ENCODE measurements at places on chromosomes 3 and 15.

GRCh38 chr3:151147299-151147698, 55.7 kb downstream of the GPR171 start:
- no peak overlapping the region for H3K4me3 ChIP-seq
- no peak overlapping the region for H3K27ac ChIP-seq
- no peaks in the 10 kb centered on the region for H3K4me1 ChIP-seq
- no peaks in the 10 kb centered on the region for H3K36me3 ChIP-seq
- H3K27me3 ChIP-seq, result no peaks in the 10 kb centered on the region

DNA sequence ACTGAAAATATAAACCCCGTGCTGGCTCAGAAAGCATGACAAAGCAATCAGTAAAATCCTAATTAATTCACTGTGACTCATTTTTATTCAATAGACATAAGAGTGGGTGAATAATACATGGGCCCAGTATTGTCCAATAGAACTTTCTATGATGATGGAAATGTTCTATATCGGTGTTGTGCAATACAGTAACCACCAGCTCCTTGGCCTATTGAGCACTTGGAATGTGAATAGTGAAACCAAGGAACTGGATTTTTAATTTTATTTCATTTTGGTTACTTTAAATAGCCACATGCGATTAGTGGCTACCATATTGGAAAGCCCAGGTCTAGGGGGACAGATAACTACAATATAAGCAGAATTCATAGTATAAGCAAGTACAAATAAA, 69.8 kb upstream of the PPP2R3A start:
- H3K4me3 ChIP-seq, result no peak overlapping the region
- no peaks in the 10 kb centered on the region for H3K36me3 ChIP-seq
- no peaks in the 10 kb centered on the region for H3K27me3 ChIP-seq
- no peak for DNase-seq
- no peaks in the 10 kb centered on the region for H3K4me1 ChIP-seq

DNA sequence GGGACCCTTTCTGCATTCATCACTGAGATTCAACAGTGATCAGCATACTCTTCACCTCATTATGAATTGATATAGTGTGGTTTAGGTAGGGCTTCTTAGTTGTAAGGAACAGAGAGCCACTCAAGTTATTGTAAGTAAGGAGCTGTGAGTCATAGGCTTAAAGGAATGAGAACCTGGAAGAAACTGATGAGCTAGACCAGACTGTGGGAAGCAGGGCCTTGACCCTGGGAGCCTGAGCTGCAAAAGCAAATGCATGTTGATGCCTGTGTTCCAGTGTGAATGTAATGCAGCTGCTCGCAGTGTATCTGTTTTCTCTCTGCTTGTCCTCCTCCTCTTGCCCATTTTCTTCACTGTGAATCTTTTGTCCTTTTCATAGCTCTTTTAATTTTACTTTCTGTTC, 13.6 kb downstream of the ZKSCAN7 start:
- no peaks in the 10 kb centered on the region for H3K27me3 ChIP-seq
- no peak overlapping the region for H3K4me3 ChIP-seq
- H3K27ac ChIP-seq, result no peak overlapping the region
- no peaks in the 10 kb centered on the region for H3K4me1 ChIP-seq
- peaks cover 4% of the 10 kb centered on the region for H3K36me3 ChIP-seq

DNA sequence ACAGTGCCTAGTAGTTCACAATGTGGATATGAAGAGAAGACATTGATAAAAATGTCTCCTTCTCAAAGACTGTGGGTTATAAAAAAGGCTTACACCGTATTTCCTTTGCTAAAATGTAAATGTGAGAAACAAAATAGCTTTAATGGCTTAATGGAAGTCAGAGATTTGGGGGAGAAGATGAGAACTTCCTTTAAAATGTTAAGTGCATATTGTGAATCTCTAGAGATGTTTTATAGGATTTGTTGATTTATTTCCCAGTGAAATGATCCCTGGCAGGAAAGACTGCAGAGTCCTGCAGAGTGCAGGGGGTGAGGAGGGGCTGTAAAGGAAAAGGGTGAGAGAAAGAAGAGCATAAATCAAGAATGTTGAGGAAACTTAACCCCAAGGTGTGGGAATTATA, 305.1 kb downstream of the GAP43 start:
- no peaks in the 10 kb centered on the region for H3K36me3 ChIP-seq
- H3K27ac ChIP-seq, result no peak overlapping the region
- no peak for DNase-seq

- H3K36me3 ChIP-seq, result no peaks in the 10 kb centered on the region
- DNase-seq, result no peak
- peak overlapping the region; percentile 84 for H3K27ac ChIP-seq
Observed at GRCh38 chr3:69738315-69738714, 949 bp upstream of the MITF start.

GRCh38 chr15:76139368-76140073, 79.7 kb downstream of the TMEM266 start:
- no peaks in the 10 kb centered on the region for H3K36me3 ChIP-seq
- H3K27me3 ChIP-seq, result no peaks in the 10 kb centered on the region
- H3K27ac ChIP-seq, result no peak overlapping the region

DNA sequence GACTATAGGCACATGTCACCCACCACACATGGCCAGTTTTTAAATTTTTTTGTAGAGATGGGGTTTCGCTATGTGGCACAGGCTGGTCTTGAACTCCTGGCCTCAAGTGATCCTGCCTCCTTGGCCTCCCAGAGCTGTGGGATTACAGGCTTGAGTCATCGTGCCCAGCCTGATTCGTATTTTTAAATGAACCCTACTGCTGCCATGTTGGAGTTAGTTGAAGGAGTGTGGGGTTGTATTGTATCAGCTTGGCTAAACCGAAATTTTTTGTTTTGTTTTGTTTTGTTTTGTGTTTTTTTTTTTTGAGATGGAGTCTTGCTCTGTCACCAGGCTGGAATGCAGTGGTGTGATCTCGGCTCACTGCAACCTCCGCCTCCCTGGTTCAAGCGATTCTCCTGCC, 11.8 kb upstream of the ZNF770 start:
- no peaks in the 10 kb centered on the region for H3K36me3 ChIP-seq
- H3K27ac ChIP-seq, result no peak overlapping the region
- no peaks in the 10 kb centered on the region for H3K4me1 ChIP-seq

GRCh38 chr3:152835601-152836102, 721 bp downstream of the P2RY1 start:
- peak overlapping the region; percentile 84 for H3K4me3 ChIP-seq
- H3K36me3 ChIP-seq, result no peaks in the 10 kb centered on the region
- peaks cover 2% of the 10 kb centered on the region for H3K4me1 ChIP-seq
- H3K27ac ChIP-seq, result peak overlapping the region; percentile 62
- no peaks in the 10 kb centered on the region for H3K27me3 ChIP-seq

GRCh38 chr15:69583626-69584025, 131.0 kb downstream of the RPLP1 start:
- no peak for DNase-seq
- H3K4me1 ChIP-seq, result no peaks in the 10 kb centered on the region
- H3K27ac ChIP-seq, result no peak overlapping the region

DNA sequence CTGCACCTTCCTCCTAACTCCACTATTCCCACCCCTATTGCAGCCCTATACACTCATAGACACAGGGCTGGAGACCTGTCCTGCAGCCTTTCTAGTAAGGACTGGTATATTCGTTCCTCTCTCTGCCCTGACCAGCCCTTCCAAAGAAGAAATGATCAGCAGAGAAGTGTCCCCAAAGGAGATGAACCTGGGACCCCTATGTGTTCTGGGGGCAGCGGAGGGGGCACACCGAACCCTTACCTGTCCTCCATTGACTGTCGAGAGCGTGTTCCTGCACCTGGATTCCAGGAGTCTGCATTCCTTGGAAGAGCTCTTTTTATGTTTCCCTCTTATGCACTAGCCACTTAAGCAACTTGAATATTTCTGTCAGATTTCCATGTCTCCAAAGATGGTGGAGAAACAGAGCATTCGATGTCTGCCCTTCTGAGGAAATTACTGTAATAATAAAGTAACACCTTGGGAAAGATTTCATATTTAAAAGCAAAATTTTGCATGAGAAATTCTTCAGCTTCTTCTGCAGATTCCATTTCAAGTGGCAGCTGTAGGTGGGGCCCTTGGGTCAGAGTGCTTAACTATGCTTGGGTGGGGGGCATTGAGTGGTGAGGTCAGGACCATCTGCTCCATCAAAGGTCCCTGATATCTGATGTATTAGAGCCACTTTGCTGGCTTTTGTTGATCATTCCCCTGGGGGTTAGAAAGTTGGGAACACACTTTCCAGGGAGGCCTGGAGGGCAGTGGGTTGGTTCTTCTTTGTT, 6.3 kb downstream of the EPHB1 start:
- H3K27ac ChIP-seq, result no peak overlapping the region
- DNase-seq, result no peak
- H3K4me3 ChIP-seq, result no peak overlapping the region
- H3K4me1 ChIP-seq, result peaks cover 2% of the 10 kb centered on the region
- H3K27me3 ChIP-seq, result no peaks in the 10 kb centered on the region
- no peaks in the 10 kb centered on the region for H3K36me3 ChIP-seq

DNA sequence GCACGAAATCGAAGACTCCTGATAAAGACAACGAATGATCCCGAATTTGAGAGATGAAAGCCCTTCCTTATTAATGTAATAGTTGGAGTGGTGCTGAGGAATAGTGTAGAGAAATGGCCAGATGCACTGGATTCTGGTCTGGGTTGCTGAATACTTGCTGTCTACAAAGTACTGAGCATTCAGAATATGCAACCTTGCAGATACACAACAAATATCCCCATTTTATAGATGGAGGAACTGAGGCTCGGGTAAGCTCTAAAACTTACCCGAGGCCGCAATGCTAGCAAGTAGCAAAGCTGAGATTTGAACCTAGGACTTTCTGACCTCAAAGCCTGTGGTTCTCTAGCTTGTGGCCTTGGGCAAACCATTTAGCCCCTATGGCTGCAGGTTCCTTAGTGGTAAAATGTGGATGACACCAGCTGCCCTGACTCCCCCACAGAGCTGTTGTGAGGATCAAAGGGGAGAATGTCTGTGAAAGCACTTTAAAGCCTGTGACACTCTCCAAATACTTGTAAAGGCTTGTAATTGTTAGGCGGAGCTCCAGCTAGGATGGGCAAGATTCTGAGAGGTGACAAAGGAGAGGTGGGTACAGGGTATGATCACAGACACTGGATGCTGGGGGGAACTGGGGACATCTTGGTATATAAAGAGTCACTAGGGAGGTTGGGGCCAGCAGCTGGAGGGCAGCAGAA, 39.8 kb downstream of the FOXB1 start:
- no peaks in the 10 kb centered on the region for H3K27me3 ChIP-seq
- H3K36me3 ChIP-seq, result no peaks in the 10 kb centered on the region
- H3K4me1 ChIP-seq, result no peaks in the 10 kb centered on the region
- no peak overlapping the region for H3K4me3 ChIP-seq
- H3K27ac ChIP-seq, result no peak overlapping the region

DNA sequence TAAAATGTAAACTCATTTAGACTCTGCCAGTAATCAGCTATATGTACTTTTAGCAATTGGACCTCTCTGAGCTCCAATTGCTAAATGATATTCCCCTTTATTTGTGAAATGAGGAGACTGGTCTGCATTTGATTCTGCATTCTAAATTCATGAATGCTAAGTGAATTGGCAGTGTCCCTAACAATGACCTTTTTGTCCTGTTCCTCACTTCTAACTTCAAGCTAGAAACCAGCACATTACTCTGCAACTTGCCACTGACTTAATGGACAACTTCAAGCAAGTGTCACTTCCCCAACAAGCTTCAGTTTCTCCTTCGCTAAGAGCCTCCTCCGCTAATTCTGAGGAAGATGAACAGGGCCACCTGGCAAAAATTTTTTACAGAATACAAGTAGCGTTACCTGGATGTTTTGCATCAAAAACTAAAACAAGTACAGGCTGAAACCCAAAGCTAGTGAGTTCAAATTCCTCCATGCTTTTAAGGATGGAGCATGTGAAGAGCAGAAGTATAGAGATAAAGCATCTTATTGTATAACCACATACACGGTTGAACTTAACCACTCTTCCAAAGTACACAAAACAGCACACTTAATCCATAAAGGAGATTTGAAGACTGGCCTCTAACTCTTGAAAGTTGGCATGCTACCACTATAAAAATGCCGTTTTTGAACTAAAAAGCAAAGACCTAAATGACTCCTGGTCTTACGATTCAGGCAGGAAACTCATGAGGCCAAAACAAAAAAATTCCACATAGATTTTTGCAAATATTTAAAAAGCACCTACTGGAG, 207.6 kb downstream of the MAGI1 start:
- H3K27ac ChIP-seq, result no peak overlapping the region
- no peaks in the 10 kb centered on the region for H3K4me1 ChIP-seq
- no peaks in the 10 kb centered on the region for H3K27me3 ChIP-seq
- H3K4me3 ChIP-seq, result no peak overlapping the region

DNA sequence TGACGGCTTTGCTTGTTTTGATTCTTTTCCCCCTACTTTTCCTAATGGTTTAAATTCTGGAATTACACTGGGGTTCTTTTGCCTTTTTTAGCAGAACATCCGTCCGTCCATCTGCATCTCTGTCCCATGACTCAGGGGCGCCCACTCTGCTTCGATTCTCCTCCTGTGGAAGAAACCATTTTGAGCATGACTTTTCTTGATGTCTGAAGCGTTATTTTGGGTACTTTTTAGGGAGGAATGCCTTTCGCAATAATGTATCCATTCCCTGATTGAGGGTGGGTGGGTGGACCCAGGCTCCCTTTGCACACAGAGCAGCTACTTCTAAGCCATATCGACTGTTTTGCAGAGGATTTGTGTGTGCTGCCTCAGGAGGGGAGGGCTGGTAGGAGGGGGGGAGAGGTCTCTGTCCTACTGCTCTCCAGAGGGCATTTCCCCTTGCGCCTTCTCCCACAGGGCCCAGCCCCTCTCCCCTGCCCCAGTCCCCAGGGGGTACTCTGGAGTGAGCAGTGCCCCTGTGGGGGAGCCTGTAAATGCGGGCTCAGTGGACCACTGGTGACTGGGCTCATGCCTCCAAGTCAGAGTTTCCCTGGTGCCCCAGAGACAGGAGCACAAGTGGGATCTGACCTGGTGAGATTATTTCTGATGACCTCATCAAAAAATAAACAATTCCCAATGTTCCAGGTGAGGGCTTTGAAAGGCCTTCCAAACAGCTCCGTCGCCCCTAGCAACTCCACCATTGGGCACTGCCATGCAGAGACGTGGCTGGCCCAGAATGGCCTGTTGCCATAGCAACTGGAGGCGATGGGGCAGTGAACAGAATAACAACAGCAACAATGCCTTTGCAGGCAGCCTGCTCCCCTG, 19.5 kb upstream of the BSN start:
- no peak overlapping the region for H3K27ac ChIP-seq
- DNase-seq, result peak; percentile 32
- no peak overlapping the region for H3K4me3 ChIP-seq
- H3K4me1 ChIP-seq, result peaks cover 21% of the 10 kb centered on the region

DNA sequence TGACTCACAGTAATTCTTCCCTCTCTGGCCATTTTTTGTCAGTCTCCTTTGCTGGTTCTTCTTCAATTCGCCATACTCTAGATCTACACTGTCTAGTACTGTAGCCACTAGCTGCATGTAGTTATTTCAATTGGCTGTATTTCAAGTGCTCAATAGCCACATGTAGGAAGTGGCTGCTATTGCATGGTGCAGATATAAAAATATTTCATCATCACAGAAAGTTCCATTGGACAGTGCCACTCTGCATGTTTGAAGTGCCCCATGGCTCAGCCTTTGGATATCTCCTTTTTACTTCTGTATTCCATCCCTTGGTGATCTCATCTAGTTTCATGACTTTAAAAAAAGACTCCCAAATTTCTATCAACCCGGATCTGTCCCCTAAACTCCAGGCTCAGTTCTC, 22.1 kb downstream of the PPP2R3A start:
- H3K27me3 ChIP-seq, result no peaks in the 10 kb centered on the region
- H3K4me1 ChIP-seq, result no peaks in the 10 kb centered on the region
- no peak for DNase-seq
- no peak overlapping the region for H3K4me3 ChIP-seq

Measured in ovary (tissue), 10 donors.